ENCODE measurements at places on chromosomes 11 and 22.

- H3K27me3 ChIP-seq, result no peaks in the 10 kb centered on the region
- no peaks in the 10 kb centered on the region for H3K36me3 ChIP-seq
- no peaks in the 10 kb centered on the region for H3K4me1 ChIP-seq
- DNase-seq, result no peak
- H3K4me3 ChIP-seq, result no peak overlapping the region
Measured at GRCh38 chr11:134780486-134781147, 368.6 kb upstream of the B3GAT1 start.

GRCh38 chr11:10379426-10379825 is 74.6 kb downstream of the ADM start:
- H3K27ac ChIP-seq, result no peak overlapping the region
- no peak for DNase-seq
- no peaks in the 10 kb centered on the region for H3K36me3 ChIP-seq
- peaks cover 13% of the 10 kb centered on the region for H3K4me1 ChIP-seq

DNA sequence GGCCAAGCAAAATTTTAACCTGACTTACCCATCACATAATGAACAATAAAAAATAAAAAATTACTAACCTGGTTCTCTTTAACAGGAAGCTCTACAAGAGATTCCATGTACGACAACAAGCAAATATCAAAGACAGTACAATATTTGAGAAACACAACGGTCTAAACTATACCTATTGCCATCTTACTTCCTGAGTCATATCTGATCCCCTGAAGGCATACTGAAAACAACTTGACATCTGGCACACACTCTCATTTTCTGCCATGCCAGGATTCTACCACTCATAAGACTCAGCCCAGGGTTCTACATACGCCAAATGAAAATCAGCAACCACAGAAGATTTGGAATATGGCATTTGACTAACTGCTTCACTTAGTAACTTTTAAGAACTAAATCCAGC is 13.8 kb downstream of the DENND5A start:
- no peak overlapping the region for H3K4me3 ChIP-seq
- no peaks in the 10 kb centered on the region for H3K27me3 ChIP-seq
- no peaks in the 10 kb centered on the region for H3K36me3 ChIP-seq
- DNase-seq, result no peak

DNA sequence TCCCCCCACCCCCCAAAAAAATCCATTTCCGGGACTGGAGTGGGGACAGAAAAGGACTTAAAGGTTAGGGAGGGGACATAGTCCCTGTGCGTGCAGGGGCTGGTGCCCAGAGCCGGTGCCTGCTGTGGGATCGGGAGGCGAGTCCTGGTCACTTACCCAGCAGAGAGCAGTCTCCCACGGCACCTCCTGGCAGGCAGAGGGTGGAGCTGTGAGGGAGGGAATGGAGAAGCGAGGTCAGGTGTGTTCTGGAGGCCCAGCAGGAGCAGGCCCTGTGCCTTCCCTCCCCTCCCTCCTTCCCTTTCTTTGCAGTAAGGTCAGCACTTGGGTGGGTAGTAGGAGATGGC is 28.4 kb downstream of the SHANK3 start:
- H3K36me3 ChIP-seq, result no peaks in the 10 kb centered on the region
- H3K27ac ChIP-seq, result no peak overlapping the region
- no peak overlapping the region for H3K4me3 ChIP-seq
- DNase-seq, result no peak
- no peaks in the 10 kb centered on the region for H3K27me3 ChIP-seq
